Left renal cortex interstitium (tissue), 4 donors: ENCODE measurements at places on chromosomes 12 and 14.

DNA sequence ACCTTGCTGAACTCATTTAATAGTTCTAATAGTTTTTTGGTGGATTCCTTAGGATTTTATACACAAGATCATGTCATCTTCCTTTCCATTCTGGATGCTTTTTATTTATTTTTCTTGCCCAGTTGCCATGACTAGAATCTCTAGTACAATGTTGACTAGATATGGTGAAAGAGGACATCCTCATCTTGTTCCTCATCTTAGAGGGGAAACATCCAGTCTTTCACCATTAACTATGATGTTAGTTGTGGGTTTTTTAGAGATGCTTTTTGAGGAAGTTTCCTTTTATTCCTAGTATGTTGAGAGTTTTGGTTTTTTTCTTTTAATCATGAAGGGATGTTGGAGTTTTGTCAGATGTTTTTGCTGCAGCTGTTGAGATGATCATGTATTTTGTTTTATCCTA lies 8.7 kb downstream of the ANKRD13A start:
- no peak for DNase-seq

GRCh38 chr12:27766587-27766986 lies 13.4 kb upstream of the KLHL42 start:
- DNase-seq, result no peak

- no peak for DNase-seq
Observed at GRCh38 chr12:65293735-65294134, 15.3 kb downstream of the MSRB3 start.

- no peak for DNase-seq
Observed at GRCh38 chr12:92654929-92655328, 47.9 kb upstream of the PLEKHG7 start.

GRCh38 chr14:99350751-99351150 lies 78.8 kb upstream of the BCL11B start:
- DNase-seq, result no peak

GRCh38 chr12:6667559-6668210 lies 4.8 kb upstream of the ING4 start:
- DNase-seq, result no peak

DNA sequence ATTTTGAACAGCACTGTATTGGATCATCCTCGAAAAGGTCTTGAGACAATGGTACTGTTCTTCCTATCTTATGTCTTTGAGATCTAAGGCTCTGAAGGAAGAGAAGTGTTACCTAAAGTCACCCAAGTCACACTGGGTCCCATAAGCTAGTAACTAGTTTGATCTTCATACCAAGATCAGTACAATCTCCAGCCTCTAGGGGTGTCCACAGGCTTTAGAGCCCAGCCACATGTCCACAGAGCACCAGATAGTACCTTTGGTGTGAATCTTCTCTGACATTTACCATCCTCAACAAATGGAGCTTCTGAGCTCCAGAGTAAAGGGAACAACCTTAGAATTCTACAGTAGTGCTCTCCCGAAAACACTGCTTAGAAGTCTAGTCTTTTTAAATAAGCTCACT lies 78.7 kb downstream of the KSR2 start:
- DNase-seq, result no peak

GRCh38 chr14:32134448-32135097 lies 57.5 kb downstream of the ARHGAP5 start:
- peak; percentile 20 for DNase-seq

- no peak for DNase-seq
Observed at GRCh38 chr12:110020956-110021355, 21.7 kb downstream of the ANKRD13A start.

DNA sequence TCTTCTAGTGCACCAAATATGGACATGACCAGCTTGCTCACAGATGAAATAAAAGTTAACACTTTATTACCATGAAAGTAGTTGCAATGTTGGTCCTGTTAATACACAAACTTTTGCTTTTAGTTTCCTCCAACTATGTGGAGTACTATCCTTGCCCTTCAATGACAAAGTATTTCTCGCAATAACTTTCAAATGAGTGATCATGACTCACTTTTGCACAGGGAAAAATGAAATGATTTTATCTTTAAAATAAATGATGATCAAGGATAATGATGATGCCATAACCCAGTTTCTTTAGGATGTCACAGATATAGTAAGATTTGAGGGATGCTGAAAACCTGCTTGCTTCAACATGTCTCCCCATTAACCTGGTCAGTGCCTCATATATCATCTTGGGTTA lies 254.0 kb upstream of the KITLG start:
- no peak for DNase-seq

GRCh38 chr12:52519826-52520662 lies at the start of gene KRT5:
KRT5 (minus strand) TSS chr12:52520394; CDS start chr12:52520296, 98 bp downstream.
- no peak for DNase-seq
